ENCODE measurements at places on chromosomes 7 and 10.

DNA sequence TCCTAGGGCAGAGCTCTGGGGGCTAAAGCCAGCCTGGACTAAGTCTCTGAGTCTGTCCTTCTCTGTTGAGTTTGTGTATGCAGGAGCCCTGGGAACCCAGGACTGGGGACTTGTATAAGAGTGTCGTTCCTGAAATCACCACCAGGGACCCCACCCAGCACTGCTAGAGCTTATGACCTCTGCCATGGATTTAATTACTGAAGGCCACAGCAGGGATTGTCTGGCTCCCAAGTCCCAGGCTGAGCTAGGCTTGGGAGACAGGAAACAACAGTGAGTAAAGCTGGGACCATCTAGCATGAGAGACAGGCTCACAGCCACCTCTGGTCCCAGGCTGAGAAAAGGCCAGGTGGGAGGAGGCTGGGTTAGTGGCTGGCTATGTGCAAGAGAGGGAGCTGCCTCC, 1.4 kb upstream of the TSPAN15 start:
- no peak for DNase-seq

DNA sequence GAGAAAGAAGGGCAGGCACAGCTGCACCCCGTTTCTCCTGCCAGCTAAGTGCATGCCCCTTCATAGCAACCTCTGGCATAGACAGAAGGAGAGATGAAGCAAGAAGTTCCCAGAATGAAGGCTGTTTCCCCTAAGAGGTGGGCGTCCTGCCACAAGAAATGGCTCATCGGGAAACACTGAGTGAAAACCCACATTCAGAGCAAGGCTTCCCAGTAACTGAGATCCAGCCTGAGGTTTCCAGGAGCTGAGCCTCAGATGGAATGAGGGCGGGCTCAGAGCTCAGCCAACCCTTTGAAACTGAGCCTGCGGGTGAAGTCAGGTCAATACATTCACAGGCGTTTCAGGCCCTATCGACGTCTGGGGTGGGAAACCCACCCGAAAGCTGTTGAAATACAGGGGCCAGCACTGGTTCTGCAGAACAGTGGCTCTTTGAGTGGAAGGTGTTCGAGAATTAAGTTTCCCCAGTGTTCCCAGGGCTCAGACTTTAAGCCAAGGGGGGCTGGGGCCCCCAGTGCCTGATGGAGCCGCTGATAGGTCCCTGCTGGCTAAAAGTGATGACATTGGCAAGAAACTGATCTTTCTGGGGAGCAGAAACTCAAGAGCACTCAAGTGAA, 510.2 kb downstream of the RPS24 start:
- peak; percentile 83 for DNase-seq

- peak; percentile 56 for DNase-seq
These were observed 186.4 kb downstream of the FAM107B start for GRCh38 chr10:14588084-14588937.

- DNase-seq, result no peak
These were observed 81.5 kb downstream of the RTKN2 start for GRCh38 chr10:62186999-62187675.

GRCh38 chr7:98722402-98722801, 105.3 kb downstream of the NPTX2 start:
- no peak for DNase-seq

GRCh38 chr7:94170836-94171235, 166.7 kb upstream of the BET1 start:
- DNase-seq, result peak; percentile 63

GRCh38 chr7:89283302-89283701, 487.8 kb upstream of the TEX47 start:
- no peak for DNase-seq

DNA sequence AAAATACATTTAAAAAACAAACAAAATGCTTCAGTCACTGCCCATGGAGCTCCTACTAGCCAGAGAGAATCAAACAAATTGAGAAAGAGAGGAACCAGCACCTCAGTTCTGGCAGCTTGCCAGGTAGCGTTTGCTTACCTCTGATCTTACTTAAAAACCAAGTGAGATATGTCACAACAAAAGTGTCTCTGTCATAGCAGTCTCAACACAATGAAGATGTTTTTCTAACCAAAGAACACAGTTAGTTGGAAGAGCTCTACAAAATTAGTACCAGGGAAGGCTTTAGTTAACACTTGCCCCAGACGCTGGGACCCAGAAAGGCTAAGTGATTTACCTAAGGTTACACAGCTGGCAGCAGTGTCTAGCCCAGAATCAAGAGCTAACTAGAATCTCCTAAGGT, 3.4 kb downstream of the DOCK4 start:
- DNase-seq, result peak; percentile 52

- DNase-seq, result no peak
These were observed 42.3 kb upstream of the CDHR3 start for GRCh38 chr7:105920766-105921165.

GRCh38 chr7:73395538-73396503, 37.8 kb upstream of the FZD9 start:
- DNase-seq, result no peak

DNA sequence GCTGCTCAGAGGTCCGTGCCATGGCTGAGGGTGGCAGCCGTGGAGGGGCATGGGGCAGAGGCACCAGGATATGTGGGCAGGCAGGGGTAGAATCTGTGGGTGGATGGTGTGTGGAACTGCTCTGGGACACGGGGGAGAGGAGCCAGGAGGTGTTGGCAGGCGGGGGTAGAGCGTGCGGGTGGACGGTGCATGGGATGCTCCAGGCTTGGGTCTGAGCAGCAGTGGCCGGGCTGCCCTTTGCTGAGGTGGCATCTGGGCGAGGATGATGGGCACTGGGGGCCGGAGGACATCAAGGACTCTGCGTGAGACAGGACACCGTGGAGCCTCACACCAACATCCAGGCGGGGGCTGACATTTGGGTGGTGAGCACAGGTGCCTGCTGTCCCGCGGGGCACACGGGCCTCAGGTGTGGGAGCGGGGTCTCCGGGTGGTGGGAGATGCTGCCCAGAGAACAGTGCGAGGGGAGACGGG, 46.2 kb downstream of the JAKMIP3 start:
- no peak for DNase-seq

GRCh38 chr7:23276947-23277346, 22.2 kb upstream of the MALSU1 start:
- DNase-seq, result no peak

DNA sequence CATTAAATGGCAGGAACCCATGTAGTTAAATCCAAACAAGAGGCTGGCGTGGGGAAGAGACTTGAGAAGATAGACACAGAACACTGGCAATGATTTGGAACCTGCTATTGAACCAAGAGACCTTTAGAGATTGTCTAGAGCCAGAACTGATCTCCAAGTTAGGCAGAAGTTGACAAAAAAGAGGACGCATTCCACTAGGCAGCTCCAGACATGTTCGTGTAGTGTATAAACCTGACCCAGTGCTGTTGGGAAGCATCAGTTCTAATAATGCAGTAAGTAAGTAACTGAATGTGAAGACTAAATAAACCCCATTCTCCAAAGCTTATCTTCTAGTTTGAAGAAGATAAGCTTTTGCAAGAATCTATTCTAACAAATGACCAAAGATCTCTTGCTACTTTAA, 50.8 kb downstream of the AP3M1 start:
- no peak for DNase-seq

DNA sequence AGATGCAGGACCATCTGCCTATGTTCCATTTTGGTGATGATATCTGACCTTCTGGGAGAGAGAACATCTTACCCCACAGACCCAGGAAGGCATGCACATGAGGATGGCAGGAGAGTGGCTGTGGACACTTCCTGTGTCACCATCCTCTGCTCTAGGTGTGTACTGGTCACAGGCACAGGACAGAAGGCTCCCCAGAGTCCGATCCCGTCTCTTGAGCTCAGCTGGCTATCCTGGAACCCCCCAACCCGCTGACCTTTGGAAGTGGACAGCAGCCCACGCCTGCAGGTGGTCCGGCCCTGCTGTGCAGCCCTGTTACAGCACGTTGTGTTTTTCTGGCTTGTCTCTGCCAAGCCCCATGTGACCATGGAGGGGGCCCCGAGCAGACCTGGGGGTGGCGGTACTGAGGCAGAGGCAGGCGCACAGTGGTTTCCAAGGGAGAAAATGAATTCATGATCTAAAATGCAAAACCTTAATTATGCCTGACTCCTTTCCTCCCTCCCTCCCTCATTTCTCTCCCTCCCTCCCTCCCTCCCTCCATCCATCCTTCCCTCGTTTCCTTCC, 178.8 kb downstream of the CUX1 start:
- no peak for DNase-seq

DNA sequence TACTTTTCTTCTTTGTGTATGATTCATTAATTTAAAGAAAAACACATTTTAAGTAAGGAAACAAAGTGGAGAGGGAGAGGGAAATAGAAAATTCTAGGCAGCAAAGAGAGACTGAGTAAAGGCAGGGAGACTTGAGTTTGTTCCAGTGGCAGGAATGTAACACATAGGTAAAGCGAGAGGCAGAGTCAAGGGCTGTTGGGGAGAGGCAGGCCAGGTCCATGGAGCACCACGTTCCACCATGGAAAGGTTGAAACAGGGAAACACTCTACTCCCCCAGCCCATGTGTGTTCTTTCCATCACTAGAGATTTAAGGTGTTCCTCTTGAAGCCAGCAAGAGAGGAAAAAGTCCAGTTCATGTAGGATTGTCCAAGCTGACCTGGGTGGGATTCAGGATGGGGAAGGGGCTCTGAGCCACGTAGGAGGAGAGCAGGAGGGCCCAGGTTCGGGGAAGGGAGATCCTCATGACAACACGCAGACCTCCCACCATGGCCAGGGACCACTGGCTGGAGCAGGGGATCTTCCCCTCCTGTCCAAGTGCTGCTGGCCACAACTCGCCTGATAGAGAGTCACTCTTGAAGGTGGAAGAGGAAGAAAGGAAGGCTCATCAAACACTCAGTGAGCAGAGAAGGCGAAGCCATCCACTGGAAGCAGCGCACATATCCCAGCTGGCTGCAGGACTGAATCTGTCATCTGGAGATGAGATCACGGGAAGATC, 666.4 kb upstream of the MKI67 start:
- DNase-seq, result no peak

GRCh38 chr7:29841926-29842701, 35.8 kb downstream of the WIPF3 start:
- DNase-seq, result no peak

GRCh38 chr10:6409971-6410643, 170.0 kb downstream of the PRKCQ start:
- peak; percentile 62 for DNase-seq

- no peak for DNase-seq
These were observed 22.4 kb upstream of the EGFR start for GRCh38 chr7:54996391-54996790.

DNA sequence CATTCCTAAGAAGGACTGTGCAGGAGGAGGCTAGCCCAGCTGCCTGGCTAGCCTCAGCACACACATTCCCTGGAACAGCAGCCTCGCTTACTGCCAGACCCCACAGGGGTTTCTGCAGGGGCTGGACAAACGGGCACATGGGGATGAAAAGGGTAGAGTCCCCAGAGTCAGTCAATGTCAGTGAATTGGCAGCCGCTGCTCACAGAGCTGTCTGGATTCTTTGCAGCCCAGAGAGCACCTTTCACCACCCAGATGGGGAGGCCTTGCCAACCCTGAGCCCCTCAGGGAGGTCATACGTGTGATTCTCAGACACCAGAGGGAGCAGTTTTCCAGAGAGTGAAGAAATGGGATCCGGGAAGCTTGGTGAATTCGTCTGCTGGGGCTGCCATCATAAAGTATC, 143.3 kb downstream of the KCNMA1 start:
- DNase-seq, result no peak

DNA sequence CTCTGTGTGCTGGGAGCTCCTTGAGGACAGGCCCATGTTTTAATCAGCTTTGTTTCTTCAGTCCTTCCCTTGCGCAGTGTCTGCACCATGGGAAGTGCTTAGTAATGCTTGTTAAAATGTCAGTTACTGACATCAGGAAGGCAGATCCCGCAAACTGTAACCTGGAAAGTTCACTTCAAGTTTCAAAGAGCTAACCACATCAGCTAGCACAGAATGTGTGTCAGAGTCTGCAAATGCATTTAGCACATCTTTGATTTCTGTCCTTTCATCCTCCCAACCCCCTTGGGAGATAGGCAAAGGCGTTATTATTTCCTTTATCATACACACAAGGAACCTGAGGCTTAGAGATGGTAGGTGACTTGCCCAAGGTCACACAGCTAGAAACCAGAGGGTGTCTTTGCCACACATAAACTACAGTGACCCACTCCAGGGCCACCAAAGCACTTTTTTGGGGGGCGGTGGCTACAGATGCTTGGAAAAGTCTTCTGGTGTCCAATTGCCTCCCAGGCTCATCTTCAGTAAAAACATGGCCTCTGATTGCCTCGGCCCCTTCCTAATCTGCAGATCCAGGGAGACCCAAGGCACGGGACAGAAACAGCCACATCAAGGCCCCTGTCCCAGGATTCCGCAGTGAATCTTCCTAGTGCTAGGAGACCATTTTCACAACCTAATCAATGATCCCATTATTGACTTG, 116.2 kb upstream of the GPR26 start:
- no peak for DNase-seq

DNA sequence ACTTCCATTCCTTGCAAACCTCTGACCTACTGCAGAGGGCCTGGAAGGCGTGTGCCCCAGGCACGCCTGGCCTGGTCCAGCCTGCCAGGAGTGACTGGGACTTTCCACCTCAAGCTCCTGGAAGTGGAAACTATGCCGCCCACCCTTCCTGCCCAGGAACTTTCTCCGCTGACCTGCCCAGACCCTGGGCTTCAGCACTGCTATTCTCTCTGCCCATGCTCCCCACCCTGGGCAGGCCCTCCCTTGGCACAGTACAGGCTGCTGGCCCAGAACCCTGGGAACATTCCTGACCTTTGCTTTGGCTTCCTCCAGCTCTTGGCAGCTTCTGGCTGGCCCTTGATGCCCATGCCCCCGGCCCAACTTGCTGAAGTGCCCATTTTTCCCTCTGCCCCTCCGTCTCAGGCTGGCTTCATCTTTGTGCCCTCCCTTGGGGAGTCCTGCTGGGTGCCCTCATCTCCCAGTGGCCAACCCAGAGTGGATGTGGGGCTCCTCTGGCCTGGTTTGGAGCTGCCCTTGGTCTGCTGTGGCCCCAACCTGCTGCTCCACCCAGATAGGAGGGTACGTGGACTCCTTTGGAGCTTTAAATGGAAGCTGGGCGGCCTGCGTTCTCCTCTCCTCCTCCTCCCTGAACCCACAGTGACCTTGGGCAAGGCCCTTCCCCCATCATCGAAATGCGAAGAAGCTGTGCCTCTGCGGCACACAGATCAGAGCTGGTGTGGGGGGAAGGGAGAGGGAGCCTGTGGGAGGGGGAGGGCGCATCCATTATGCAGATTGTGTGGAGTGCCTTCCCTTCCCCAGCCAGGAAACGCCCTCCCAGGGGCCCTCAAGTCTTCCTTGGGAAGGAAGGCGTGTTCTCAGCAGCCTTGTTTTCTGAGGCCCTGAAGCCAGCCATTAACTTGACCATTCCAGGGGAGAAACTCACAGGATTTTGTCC, 3.4 kb downstream of the MMRN2 start:
- DNase-seq, result no peak

DNA sequence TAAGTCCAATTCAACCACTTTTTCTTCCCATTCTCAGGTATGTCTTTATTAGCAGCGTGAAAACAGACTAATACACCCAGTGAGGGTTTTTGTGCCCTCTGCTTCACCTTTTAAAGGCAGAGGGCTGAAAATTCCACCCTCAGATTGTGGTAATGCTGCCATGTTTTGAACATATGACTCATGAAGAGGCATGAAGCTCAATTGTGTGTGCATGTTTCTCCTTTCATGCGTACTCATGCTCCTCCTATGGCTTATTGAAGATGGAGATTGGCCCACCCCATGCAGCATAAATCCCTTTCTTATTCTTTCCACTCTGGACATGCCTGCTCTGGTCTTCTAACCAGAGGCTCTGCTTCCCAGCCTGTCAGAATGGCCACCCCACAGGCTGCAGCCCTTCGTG, 168.0 kb upstream of the PRKCQ start:
- DNase-seq, result no peak

GRCh38 chr10:14433147-14433546, 102.4 kb upstream of the FRMD4A start:
- DNase-seq, result no peak

Measured in inflammatory macrophage treated with lipopolysaccharide for 1 hour (primary cell).